ENCODE measurements at places on chromosomes 16 and 17.

GRCh38 chr17:31582151-31582907 is 190.9 kb downstream of the RAB11FIP4 start:
- no peak for DNase-seq
- H3K27me3 ChIP-seq, result no peaks in the 10 kb centered on the region
- H3K4me1 ChIP-seq, result no peaks in the 10 kb centered on the region
- H3K36me3 ChIP-seq, result no peaks in the 10 kb centered on the region

GRCh38 chr17:72262766-72263165 is 141.9 kb downstream of the SOX9 start:
- no peak for DNase-seq
- no peak overlapping the region for H3K27ac ChIP-seq
- H3K36me3 ChIP-seq, result no peaks in the 10 kb centered on the region
- no peaks in the 10 kb centered on the region for H3K4me1 ChIP-seq

- no peaks in the 10 kb centered on the region for H3K27me3 ChIP-seq
- no peak overlapping the region for H3K27ac ChIP-seq
- H3K36me3 ChIP-seq, result no peaks in the 10 kb centered on the region
These were observed 34.0 kb upstream of the NLK start for GRCh38 chr17:28008513-28008912.

GRCh38 chr17:50946891-50947781 is 81.0 kb upstream of the TOB1 start:
- H3K4me1 ChIP-seq, result peaks cover 61% of the 10 kb centered on the region
- H3K36me3 ChIP-seq, result no peaks in the 10 kb centered on the region
- no peak overlapping the region for H3K27ac ChIP-seq
- DNase-seq, result no peak
- no peaks in the 10 kb centered on the region for H3K27me3 ChIP-seq

DNA sequence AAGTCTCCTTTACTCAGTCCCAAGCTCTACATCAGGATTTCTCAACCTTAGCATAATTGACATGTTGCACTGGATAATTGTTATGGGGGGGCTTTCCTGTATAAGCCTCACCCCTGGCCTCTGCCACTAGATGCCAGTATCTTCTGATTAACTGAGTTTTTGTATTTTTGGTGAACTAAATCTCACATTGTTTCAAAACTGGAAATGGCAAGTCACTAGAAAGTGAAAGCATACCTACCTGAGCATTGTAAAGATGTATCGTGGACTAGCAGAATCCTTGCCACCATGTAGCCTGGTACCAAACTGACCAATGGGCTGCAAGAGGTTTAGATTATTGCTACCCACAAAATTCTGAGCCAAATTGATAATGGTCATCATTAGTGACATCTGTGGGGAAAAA is 15.0 kb downstream of the TOP2A start:
- no peak for DNase-seq
- H3K4me3 ChIP-seq, result no peak overlapping the region
- no peaks in the 10 kb centered on the region for H3K36me3 ChIP-seq
- H3K27ac ChIP-seq, result peak overlapping the region; percentile 20
- H3K4me1 ChIP-seq, result peaks cover 2% of the 10 kb centered on the region

GRCh38 chr17:56679115-56679776 is 85.7 kb downstream of the NOG start:
- peaks cover 7% of the 10 kb centered on the region for H3K27me3 ChIP-seq
- no peak overlapping the region for H3K27ac ChIP-seq
- no peak overlapping the region for H3K4me3 ChIP-seq
- peaks cover 34% of the 10 kb centered on the region for H3K4me1 ChIP-seq
